ENCODE measurements at places on chromosomes 1 and 21.
A peak's percentile ranks its signal among the peaks of the same experiment; 100 is the strongest.

DNA sequence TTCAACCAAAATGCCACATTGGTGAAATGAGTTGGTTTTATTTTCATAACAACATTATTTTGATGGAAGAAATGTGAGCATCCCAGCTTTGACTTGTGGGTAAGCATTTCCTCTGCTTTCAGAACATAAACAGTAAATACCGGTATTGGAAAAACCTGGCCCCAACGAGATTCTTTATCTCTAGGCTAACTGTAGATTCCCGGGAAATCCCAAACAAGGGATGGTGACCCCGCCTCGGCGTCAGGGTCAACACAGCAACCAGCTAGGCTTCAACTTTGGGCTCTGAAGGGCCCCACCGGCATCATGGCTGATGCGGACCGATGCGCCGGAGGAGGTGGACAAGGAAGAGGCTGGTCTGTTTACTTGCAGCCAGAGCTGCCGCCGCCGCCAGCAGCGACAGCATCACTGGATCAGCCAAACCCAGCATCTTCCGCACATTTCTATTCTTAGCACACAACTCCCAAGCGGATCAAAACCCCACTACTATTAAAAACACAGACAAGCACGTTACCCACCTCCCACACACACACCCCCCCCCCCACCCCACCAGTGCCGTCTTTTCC, 1.1 kb downstream of the AKT3 start:
- DNase-seq = peak; percentile 39

GRCh38 chr1:230270559-230271281, 155.4 kb downstream of the PGBD5 start:
- DNase-seq = no peak

DNA sequence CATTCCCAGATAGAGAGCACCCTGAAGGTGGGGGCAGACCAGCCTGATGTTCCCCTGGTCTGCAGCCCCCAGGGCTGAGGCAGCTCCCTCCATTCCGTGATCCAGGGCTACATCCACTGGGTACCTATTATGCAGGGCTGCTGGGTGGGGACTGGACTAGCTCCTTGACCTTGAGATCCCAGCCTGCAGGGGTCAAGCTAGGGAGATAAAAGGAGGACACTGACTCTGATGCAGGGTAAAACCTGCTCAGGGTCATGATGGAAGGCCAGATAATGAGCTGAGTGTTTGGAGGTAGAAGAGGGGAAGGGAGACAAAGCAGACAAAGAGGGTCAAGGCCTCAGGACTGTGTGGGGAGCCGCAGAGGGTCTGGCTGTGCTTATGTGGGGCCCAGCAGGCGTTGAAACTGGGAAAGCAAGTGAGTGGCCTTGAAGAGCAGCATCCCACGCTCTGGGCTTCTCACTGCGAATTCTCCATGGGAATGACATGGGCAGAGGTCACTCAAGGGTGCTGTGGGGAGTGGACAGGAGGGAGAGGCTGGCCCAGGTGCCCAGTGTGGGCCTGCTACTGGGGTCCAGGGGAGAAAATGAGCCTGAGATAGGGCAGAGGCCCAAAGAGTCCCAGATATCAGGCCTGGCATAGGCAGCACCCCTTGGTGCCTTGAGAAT, 9.7 kb downstream of the FOXO6 start:
- no peak for DNase-seq

- DNase-seq = peak; percentile 95
Observed at GRCh38 chr1:153626904-153627714, at the start of gene S100A13. Gene S100A13 (minus strand): TSS chr1:153627505. CDS start chr1:153626472, 1,033 bp downstream.

DNA sequence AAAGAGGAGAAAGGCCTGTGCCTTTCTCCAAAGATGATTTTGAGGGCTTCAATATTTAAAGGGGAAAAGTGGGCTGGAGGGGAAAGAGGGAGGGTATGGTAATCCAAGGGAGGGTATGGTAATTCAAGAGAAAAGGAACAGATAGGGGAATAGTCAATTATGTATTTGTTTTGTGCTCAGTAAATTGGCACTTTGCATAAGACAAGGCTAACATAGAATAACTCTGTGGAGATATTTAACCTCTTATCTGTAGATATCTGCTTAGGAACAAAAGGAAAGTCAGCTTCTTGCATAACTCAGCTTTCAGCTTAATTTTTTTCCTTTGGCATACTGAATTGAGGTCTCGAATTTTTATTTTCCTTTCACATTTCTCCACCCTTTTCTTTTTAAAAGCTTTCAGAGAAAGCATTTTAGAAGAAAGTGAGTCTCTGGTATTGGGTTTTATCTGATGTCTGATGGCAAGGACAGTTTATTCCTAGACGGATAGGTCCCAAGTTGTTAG, 119.9 kb upstream of the F3 start:
- DNase-seq = no peak

All from RCC 7860 (cell line).